ENCODE measurements at places on chromosomes 2 and 18.
A peak's percentile ranks its signal among the peaks of the same experiment; 100 is the strongest.

- DNase-seq = peak; percentile 58
Measured at GRCh38 chr2:202172439-202173211, 65.8 kb downstream of the SUMO1 start.

DNA sequence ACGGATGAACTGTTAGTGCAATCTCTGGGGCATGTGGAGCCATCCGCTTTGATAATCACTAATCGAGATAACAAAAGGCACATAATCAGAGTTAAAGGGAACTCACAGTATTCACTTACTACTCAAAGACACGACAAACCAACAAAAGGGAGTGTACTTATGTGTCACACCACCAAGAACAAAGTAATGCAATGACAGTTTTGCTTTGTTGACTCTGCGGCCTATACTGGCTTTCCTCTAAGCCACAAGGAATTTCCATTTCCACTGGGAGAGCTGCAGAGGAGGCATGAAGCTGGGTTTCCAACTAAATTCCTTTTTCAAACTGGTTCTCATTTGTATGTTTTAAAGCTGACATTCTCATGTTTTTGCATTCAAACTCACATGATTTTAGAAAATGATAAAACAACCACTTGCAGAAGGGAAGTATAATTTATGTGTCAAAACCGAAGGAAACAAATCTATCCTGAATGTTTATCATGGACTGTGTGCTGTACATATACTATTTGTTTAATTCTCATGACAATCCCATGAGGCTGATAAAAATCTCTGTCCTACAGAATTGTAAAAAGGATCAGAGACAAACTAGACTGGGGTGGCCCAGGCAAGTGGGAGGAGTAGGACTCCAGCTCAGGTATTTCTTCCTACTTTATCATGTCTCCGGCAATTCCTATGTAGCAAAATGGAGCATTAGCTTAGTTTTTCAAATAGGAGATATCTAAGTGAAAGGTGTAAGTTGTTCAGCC is 149.6 kb upstream of the SMAD7 start:
- DNase-seq = no peak

DNA sequence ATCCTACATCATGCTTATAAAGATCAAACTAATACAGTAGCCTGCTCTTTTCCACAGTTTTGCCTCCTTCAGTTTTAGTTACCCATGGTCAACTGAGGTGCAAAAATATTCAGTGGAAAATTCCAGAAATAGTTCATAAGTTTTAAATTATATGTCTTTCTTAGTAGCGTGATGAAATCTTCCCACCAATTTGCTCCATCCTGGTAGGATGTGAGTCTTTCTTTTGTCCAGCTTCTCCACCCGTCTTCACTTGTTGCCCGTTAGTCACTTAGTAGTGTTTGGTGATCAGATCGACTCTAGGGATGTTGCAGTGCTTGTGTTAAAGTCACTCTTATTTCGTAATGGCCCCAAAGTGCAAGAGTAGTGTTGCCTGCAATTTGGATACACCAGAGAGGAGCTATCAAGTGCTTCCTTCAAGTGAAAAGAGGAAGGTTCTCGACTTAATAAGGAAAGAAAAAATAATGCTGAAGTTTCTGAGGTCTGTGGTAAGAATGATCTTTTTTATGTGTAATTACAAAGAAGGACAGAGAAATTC is 57.0 kb downstream of the CEP192 start:
- no peak for DNase-seq

DNA sequence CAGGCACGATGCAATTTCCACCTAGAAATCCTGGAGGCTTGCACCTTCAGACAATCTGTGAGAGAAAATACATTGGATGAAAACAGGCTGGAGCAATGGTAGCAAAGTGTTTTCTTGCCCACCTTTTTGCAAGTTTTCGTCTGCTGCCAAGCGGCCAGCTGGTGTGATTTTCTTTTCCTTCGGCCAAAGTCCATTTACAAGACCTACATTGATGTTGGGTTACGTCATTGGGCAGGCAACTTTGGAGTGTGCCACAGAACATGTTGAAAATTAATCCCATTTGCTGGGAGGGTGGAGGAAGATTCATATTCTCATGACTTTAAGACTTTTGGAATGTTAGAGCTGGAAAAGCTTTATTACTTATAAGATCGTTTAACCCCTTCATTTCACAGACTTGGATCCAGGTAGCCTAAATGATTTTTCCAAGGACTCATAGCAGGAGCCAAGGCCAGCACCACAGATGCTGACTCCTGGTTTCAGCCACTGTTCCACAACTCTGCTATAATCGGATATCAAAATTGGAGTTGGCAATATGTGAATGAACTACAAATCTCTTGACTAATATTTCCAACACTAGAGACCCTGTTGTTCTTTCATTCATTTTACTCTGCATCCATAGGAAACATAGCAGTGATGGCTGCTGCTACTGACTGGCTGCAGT is 352.1 kb downstream of the RND3 start:
- no peak for DNase-seq

- no peak for DNase-seq
Measured at GRCh38 chr18:34092796-34093195, 131.9 kb downstream of the NOL4 start.

DNA sequence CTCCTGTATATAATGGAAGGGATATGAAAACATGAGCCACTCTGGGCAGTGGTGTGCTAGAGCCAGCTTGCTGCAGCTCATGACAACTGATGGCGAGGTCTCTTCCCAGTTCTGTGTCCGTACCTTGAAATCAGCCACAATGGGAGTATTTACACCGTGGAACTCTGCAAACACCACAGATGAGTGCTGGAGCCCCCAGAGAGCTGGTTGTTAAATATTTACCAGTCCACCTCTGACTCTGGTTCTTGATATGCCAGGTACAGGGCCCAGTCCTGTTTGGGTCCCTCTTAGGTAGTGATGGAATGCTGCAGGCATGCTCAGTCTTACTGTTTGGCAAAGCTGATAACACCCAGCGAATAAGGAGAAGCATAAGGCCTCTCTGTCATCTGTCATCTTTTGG is 116.1 kb upstream of the GLI2 start:
- DNase-seq = no peak

- no peak for DNase-seq
Measured at GRCh38 chr2:205482399-205483081, 199.8 kb upstream of the NRP2 start.

DNA sequence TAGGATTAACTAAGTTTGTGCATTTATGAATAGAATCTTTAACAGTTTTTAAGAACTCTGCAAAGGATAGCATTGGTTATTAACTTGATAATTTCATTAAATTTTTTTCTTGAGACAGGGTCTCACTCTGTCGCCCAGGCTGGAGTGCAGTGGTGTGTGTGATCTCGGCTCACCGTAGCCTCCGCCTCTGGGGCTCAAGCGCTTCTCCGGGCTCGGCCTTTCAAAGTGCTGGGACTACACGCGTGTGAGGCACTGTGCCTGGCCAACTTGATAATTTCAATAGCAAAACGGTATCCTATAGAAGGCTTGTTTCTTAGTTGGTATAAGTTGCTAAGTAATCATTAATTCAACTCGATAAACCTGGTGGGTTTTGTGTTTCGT is 38.0 kb downstream of the ADNP2 start:
- DNase-seq = no peak

- no peak for DNase-seq
Measured at GRCh38 chr18:9696112-9696511, 12.0 kb upstream of the RAB31 start.

DNA sequence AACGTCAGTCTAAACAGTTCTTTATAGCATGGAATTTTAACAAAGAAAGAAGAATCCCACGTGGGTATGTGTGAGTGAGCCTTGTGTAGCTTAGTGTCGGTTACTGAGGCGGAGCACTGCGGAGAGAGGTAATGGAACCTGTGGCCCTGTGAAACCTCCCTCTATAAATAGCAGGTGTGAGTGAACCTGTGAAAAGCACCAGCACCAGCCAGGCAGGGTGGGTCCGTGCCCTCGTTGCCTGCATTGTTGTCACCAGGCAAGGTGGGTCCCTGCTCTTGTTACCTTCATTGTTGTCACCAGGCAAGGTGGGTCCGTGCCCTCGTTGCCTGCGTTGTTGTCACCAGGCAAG is 4.7 kb downstream of the CTDP1 start:
- DNase-seq = no peak

- peak; percentile 30 for DNase-seq
Measured at GRCh38 chr2:25341011-25341727, 556 bp downstream of the DNMT3A start.

Data from T-helper 2 cell treated with Interferon-gamma antibody and Interleukin-4, amounts not matched to agents 5 μg/mL and 100 μg/mL, for 36 hours (primary cell).